SK-N-SH treated with all-trans-retinoic acid at 6 μM for 48 hours (cell line): ENCODE measurements at places on chromosomes 16 and 17.
A peak's percentile ranks its signal among the peaks of the same experiment; 100 is the strongest.

DNA sequence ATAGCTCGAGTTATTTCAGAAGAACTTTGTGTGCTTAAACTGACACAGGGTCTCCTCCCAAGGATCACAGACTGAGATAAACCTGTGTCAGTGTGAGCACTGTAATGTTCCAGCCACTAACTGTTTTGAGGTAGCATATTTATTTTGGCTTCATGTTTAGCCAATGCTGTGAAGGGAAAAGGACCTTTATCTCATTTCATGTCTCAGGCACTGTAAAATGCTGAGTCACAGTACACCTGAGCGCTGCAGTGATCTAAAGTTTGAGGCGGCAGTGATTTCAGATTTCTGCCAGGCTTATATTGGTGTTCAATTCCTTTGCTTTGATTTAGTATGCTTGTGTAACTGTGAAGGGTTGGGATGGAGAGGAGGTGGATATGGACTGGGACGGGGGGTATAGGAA lies 3.1 kb upstream of the DNAJA2 start:
- no peak for ATAC-seq

DNA sequence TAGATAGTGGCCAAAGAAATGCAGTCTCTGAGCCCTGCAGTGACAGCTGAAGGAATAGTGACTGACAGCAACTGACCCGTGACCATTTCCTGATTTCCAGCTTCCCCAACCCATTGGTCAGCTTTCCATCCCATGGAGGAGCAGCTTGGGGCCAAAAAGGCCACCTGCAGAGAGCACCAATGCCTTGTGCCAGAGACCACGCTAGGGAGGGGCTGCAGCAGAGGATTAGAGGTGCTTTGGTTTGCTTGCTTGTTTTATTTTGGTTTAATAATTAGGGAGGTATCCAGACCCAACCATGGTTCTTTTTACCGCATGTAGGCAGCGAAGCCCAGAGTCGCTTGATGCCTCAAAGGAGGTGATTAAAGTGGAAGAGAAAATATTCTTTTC lies 61.3 kb upstream of the SIAH1 start:
- ATAC-seq: no peak

GRCh38 chr16:13587181-13587580 lies 332.8 kb upstream of the ERCC4 start:
- ATAC-seq: no peak

DNA sequence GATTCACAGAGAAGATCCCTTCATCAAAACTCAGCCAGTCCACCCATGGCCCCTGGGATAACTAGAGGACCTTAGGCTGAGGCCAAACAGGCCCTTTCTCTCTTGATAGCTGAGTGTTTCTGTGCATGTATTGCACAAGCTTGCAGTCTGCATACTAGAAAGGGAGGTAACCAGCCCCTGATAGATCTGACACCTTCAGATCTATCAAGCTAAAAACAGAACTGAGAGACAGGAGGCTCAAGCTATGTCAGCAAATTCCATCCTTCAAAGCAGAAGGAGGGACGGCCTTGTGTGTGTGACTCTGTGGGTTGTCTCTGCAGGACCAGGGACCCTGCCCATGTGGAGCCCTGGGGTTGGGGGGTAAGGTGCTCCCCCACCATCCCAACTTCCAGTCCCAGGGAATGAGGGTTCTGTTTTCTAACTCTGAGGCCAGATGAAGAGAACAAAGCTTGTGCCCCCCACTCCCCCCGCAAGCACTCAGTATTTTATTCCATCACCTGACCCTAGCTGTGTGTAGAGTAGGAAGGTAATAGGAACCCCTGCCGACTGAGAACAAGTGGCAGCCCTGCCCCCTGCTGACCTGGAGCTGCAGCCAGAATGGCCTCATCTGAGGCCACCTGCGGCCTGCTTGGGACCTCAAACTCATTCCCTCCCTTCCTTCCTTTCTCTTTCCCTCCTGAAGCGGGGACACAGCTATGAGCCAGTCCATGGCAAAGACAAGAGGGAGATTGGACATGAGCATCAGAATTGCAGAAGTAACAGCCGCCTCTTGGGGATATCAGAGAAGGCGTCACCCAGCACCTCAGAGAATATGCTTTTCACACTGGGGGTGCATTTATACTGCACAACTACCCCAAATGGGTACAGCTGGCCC lies 63.8 kb downstream of the SMPD3 start:
- ATAC-seq: no peak

DNA sequence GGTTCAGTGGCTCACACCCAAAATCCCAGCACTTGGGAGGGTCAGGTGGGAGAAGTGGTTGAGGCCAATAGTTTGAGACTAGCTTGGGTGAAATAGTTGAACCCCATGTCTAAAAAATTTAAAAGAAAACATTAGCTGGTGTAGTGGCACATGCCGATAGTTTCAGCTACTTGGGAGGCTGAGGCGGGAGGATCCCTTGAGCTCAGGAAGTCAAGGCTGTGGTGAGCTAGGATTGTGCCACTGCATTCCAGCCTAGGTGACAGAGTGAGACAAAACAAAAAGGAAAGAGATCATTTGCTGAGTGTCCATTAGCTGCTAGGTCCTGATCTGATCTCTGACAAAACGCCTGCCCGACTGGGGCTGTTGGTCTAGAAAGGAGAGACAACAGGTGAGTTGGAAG lies 14.1 kb upstream of the DBNDD1 start:
- ATAC-seq: peak; percentile 7; the same call in 2 of the 3 replicates

DNA sequence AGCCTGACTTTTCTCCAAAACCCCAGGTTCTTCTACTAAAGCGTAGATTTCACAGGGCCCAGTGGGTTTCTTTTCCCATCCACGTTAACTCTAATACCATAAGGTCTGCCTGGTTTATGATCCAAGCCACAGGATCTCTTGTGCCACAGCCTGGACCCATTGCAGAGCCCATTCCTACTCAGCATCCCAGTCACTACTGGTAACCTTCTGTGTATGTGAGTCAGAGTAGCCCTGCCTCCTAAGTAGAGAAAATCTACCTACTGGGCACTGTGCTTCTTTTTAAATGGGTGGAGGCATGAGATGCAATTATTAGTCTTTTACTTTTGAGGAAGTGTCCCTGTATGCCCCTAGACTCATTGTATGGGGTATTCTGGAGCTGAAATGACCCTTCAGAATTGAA lies 13.5 kb downstream of the CCL11 start:
- no peak for ATAC-seq

- no peak for ATAC-seq
Observed at GRCh38 chr16:58507195-58507962, 7.4 kb downstream of the NDRG4 start.
